HFFc6 (cell line): ENCODE measurements at places on chromosomes 3 and 15. TPM values are rescaled to one million over a fixed set of nuclear protein-coding genes. Genes with fewer than 3 reads are reported as not detected.
A peak's percentile ranks its signal among the peaks of the same experiment; 100 is the strongest.

- H3K27me3 ChIP-seq, result peaks cover 2% of the 10 kb centered on the region
- H3K36me3 ChIP-seq, result no peaks in the 10 kb centered on the region
- H3K4me3 ChIP-seq, result no peak overlapping the region
- H3K4me1 ChIP-seq, result no peaks in the 10 kb centered on the region
- no peak overlapping the region for H3K27ac ChIP-seq
Measured at GRCh38 chr3:49826016-49826415, 12.3 kb upstream of the UBA7 start.

DNA sequence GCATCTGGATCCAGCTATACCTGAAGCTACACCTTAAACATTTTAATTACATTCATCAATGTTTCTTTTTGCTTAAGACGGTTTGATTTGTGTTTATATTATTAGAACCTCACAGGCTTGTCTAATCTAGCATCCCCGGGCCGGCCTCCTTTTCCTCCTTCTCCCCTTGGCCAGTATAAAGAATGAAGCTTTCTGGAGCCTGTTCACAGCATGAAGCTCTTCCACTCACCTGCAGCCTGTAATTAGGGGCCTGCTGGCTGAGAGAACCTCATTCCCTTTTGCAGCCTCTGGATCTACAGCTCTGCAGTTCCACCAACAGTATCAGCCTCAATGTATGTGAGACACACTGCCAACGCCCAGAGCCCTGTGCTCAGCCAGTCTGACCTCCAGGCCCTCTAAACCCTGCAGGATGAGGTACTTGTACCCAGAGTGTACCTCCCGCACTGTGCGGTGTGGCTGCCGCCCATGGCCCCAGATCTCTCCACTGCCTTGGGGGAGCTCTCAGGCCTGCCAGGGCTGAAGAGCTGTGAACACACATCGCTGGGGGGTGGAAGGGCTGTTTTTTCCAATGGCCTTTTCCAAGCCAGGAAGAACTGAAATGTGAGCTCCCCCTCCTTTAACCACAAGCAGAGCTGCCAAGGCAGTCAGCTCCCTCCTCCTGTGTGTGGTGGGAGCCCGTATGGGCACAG is 114.7 kb upstream of the ALDH1A3 start:
- H3K4me3 ChIP-seq, result no peak overlapping the region
- no peak overlapping the region for H3K27ac ChIP-seq
- H3K4me1 ChIP-seq, result peaks cover 26% of the 10 kb centered on the region

GRCh38 chr3:104933972-104934371 is 432.7 kb upstream of the ALCAM start:
- no peak for DNase-seq
- H3K36me3 ChIP-seq, result peaks cover 14% of the 10 kb centered on the region
- H3K4me3 ChIP-seq, result no peak overlapping the region
- no peak overlapping the region for H3K27ac ChIP-seq
- H3K4me1 ChIP-seq, result peaks cover 2% of the 10 kb centered on the region

- no peak overlapping the region for H3K27ac ChIP-seq
- H3K4me3 ChIP-seq, result no peak overlapping the region
- no peak for DNase-seq
- H3K4me1 ChIP-seq, result no peaks in the 10 kb centered on the region
Measured at GRCh38 chr3:189449084-189449483, 182.1 kb upstream of the TP63 start.

DNA sequence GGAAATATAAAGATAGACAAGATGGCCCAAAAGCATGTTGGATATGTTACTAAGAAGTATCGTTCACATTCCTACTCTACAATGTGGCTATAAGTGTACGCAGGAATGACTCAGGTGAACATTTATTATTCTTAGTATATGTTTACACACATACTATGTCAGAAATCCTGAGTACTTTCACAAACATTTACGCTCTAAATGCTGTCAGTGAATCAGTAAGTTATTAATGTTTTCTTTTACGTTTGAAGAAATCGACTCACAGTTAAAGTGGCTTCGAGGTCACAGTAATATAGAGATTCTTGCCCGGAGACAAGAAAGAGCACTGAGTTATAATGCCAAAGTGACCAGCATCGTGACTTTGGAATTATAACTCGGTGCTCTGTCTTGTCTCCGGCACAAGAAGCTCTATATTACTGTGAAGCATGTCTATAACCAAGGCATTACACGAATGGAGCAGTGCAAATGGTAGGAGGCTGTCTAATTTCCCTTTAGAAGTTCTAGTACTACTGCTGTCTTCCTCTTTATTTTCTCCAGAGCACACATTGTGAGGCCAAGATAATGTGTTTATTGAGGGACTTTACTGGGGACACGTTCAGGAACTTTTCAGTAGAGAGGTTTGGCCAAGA is 61.8 kb upstream of the P3H2 start:
- no peaks in the 10 kb centered on the region; the same call in 1 of the 2 replicates for H3K27me3 ChIP-seq
- peak; percentile 61 for DNase-seq
- H3K4me3 ChIP-seq, result peak overlapping the region; percentile 75
- H3K36me3 ChIP-seq, result peaks cover 9% of the 10 kb centered on the region
- H3K27ac ChIP-seq, result peak overlapping the region; percentile 98

DNA sequence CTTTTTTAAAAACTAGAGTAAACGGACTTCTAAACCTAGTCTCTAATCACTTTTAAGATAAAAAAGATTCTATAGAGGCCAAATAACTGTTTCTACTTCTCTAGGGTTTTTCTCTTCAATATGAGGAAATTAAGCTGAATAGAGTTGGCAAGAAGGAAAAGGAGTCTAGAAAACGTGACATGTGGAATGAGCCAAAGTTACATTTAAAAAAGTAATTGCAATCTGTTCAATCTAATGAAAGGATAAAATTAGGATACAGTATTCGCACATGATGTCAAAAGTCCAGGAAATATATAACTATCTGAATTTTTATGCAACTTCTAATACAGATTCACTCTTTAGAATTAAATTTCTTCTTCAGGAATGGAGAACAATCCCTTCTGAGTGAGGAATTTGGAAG is 300.1 kb downstream of the ULK4 start:
- H3K27ac ChIP-seq, result no peak overlapping the region
- H3K36me3 ChIP-seq, result peaks cover 21% of the 10 kb centered on the region
- H3K4me3 ChIP-seq, result no peak overlapping the region
- no peak for DNase-seq
- no peaks in the 10 kb centered on the region; the same call in 1 of the 2 replicates for H3K27me3 ChIP-seq
- H3K4me1 ChIP-seq, result peaks cover 9% of the 10 kb centered on the region

- H3K4me1 ChIP-seq, result no peaks in the 10 kb centered on the region
- H3K27ac ChIP-seq, result no peak overlapping the region
- H3K36me3 ChIP-seq, result no peaks in the 10 kb centered on the region
- H3K27me3 ChIP-seq, result peaks cover 6% of the 10 kb centered on the region
- DNase-seq, result no peak
- H3K4me3 ChIP-seq, result no peak overlapping the region
Measured at GRCh38 chr3:72473156-72473555, 375.1 kb downstream of the SHQ1 start.

GRCh38 chr15:90184119-90184785 is 16.9 kb upstream of the SEMA4B start:
- H3K36me3 ChIP-seq, result no peaks in the 10 kb centered on the region
- H3K27me3 ChIP-seq, result peaks cover 11% of the 10 kb centered on the region
- H3K27ac ChIP-seq, result peak overlapping the region; percentile 51

DNA sequence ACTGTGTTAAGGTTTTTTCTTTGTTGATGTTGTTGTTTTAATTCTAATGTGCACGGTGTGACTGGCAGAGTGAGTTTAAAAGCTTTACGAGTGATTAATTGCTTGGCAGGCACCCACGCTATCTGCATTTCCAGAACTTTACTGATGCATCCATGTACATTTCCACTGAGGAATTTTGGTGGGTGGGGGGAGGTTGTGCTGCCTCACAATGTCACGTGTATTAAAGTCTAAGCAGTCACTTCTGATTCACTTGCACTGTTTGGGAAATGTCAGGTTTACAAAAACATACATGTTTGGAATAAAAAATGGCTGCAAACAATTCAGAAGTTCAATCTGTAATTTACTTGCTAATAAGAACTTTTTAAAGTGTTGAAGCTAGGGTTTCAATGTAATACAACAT is 38.5 kb upstream of the CTDSPL start:
- DNase-seq, result no peak
- H3K4me3 ChIP-seq, result no peak overlapping the region
- peaks cover 7% of the 10 kb centered on the region for H3K4me1 ChIP-seq
- no peaks in the 10 kb centered on the region for H3K27me3 ChIP-seq
- H3K27ac ChIP-seq, result no peak overlapping the region

DNA sequence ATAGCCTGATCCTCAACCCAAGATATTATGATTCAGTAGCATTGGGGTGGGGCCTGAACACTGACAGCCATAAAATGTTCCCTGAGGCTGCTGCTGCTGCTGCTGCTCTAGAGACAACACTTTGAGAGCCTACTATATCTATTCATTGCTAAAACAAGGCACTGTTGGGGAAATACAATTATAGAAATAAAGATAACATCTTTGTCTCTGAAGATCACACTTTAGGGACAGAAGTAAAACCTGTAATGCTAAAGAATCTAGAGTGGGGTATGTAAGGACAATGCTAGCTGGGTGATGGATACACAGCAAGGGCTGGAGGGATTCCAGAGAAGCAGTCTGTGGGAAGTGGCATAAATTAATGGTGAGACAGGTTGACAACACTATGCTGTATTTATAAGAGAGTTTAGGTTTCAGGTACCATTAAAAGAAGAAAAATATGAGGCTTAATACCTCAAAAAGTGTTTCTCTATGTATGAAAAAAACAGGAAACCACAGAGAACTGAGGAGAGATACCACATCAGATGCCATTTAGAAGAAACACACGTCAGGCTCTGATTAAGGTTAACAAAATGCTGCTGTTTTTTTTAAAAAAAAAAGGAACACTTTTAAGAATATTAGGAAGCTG is 115.9 kb downstream of the CBLB start:
- no peaks in the 10 kb centered on the region for H3K27me3 ChIP-seq
- H3K4me3 ChIP-seq, result no peak overlapping the region; the same call in 1 of the 2 replicates

DNA sequence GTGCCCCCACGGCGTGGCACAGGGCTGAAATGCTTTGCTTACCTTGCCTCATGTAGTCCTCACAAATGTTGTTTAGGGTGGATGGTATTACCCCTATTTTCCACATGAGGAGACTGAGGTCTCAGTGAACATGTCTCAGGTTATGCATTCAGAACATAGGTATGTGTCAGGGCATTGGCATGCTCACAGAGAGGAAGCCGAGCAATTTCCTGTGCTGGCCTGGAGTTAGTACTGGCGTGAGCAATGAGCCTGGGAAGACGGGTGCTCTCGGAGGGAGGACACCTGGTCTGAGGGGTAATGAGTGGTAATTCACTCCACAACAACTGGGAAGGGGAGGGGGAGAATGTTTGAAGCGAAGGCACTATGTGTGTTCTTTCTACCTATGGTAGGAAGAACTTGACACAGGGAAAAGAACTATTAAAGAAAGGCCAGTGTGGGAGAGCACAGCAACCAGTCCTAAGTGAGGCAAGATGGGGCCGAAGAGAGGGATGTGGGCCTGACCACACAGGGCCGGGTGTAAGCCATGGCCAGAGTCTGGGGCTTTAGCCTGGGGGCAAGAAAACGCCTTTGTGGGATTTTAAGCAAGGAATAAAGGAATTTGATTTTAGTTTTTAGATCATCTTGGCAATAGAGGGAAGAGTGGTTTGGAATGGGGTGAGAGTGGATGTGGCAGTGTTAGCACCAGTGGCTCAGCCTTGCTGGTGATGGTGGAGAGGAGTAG is 4.9 kb upstream of the FAM131A start:
- H3K27me3 ChIP-seq, result peaks cover 29% of the 10 kb centered on the region
- DNase-seq, result peak; percentile 94
- H3K4me1 ChIP-seq, result peaks cover 87% of the 10 kb centered on the region
- peak overlapping the region; percentile 97 for H3K27ac ChIP-seq
- H3K4me3 ChIP-seq, result peak overlapping the region; percentile 74
- H3K36me3 ChIP-seq, result peaks cover 78% of the 10 kb centered on the region

DNA sequence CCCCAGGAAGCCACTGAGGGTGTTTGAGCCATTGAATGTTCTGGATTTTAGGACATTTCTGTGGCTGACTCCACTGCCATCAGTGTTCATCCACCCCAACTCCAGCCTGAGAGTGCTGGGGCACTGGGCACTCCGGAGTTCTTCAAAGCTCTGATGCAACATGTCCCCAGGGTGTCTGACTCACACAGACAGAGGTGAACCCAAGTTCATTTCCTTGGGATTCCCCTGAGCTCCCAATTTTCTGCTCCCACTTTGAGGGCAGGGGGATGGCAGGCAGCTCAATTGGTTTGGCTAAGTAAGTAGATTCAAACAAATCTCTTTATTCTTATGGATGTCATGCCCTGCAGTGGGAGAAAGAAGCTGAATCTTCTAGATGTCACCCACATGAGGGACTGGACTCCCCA is 2.2 kb downstream of the STRA6 start:
- H3K4me1 ChIP-seq, result peaks cover 74% of the 10 kb centered on the region
- DNase-seq, result peak; percentile 73
- H3K27ac ChIP-seq, result peak overlapping the region; percentile 70
- no peaks in the 10 kb centered on the region; the same call in 1 of the 2 replicates for H3K27me3 ChIP-seq
- H3K36me3 ChIP-seq, result no peaks in the 10 kb centered on the region

- H3K36me3 ChIP-seq, result peaks cover 12% of the 10 kb centered on the region; the same call in 1 of the 2 replicates
- no peaks in the 10 kb centered on the region; the same call in 1 of the 2 replicates for H3K27me3 ChIP-seq
- H3K27ac ChIP-seq, result peak overlapping the region; percentile 100
- H3K4me1 ChIP-seq, result peaks cover 100% of the 10 kb centered on the region
- H3K4me3 ChIP-seq, result peak overlapping the region; percentile 87
Measured at GRCh38 chr3:15633766-15634598, 32.4 kb downstream of the BTD start.

- no peaks in the 10 kb centered on the region; the same call in 1 of the 2 replicates for H3K27me3 ChIP-seq
- H3K4me3 ChIP-seq, result peak overlapping the region; percentile 62
- peak; percentile 74 for DNase-seq
Measured at GRCh38 chr3:152051501-152052404, 178.3 kb downstream of the SUCNR1 start.

DNA sequence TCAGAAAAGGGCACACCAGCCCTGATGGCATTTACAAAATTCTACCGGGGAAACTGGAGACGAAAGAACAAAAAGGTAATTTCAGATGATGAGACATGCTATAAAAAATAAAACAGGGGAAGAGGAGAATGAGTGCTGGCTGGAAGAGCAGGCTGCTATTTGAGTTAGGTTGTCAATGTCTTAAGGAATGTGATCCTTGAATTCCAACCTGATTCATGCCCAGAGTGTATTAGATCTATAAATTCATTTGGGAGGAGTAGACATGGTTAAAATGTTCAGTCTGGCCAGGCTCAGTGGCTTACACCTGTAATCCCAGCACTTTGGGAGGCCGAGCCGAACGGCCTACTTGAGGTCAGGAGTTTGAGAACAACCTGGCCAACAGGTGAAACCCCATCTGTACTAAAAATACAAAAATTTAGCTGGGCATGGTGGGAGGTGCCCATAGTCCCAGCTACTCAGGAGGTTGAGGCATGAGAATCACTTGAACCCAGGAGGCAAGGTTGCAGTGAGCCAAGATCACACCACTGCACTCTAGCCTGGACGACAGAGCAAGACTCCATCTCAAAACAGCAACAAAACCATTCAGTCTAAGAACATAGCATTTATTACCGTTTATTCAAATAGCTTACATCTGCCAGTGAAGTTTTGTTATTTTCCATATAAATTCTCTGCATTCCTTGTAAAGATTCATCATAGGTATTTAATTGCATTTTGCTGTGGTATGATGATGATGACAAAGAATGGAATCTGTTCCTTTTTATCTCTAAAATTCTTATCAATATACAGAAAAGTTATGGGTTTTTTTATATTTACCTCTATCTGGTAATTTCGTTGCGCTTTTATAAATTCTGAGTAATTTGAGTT is 126.7 kb upstream of the NR2E3 start:
- H3K4me1 ChIP-seq, result peaks cover 92% of the 10 kb centered on the region
- peak overlapping the region; percentile 50 for H3K4me3 ChIP-seq
- H3K27me3 ChIP-seq, result no peaks in the 10 kb centered on the region
- H3K36me3 ChIP-seq, result peaks cover 5% of the 10 kb centered on the region
- H3K27ac ChIP-seq, result peak overlapping the region; percentile 73

Gene GOLGA6D
- not detected in 3 replicates for total RNA-seq

Gene KNG1
- total RNA-seq, result not detected in 3 replicates

Gene TGM4
- total RNA-seq, result not detected in 2 replicates

Gene FEZF2
- not detected in 3 replicates for total RNA-seq

Gene TMEM108
- total RNA-seq, result not detected in 3 replicates

Gene KBTBD12
- total RNA-seq, result not detected in 3 replicates

Gene ZNF660
- 0.02 to 0.22 TPM (median 0.06 TPM) in 3 replicates for total RNA-seq

Gene STARD5
- 2.6 and 3.7 TPM in 2 replicates for total RNA-seq

Gene XIRP1
- total RNA-seq, result not detected in 3 replicates
